ENCODE measurements at places on chromosomes 16 and 17.

DNA sequence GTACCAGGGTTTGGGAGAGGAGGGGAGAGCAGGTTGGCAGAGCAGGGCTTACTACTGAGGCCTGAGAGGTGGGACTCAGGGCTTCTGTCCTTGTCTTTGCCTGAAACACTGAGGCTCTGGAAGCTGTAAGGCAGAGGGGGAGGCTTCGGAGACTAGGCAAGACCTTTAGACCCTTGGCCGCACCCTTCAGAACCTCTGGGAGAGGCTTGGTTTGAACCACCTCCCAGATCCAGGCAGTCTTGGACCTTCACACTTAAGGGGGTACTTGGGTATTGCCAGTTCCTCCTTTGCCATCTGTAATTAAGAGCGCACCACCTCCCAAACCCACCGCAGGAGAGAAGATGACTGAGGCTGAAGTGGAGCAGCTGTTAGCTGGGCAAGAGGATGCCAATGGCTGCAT lies 12.9 kb downstream of the MYL4 start:
- no peak for DNase-seq

- DNase-seq: no peak
Observed at GRCh38 chr16:1481906-1482835, 6.6 kb downstream of the PTX4 start.

DNA sequence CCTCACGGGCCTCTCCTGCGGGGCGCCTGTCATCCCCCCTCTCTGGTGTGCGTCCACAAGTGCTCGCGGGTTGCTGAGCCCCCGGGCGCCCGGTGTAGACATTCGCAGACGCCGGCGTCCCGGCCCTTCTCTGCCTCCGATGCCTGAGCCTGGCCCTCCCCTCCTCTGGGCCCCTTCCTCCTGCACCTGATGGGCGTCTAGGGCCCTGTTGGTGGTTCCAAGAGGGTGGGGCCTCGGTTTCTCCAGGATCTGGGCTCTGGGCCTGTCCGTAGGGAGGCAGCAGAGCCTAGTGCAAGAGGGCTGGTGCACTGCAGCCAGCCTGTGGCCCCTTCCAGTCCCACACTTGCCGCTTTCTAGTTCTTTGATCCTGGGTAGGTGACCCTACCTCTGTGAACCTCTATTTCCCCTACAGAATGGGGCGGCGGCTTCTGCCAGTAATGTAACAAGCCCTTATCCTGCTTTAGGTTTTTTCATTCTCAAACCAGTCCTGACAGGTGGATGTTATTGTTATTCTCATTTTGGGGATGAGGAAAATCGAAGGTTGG lies 623 bp downstream of the E4F1 start:
- peak; percentile 29 for DNase-seq

DNA sequence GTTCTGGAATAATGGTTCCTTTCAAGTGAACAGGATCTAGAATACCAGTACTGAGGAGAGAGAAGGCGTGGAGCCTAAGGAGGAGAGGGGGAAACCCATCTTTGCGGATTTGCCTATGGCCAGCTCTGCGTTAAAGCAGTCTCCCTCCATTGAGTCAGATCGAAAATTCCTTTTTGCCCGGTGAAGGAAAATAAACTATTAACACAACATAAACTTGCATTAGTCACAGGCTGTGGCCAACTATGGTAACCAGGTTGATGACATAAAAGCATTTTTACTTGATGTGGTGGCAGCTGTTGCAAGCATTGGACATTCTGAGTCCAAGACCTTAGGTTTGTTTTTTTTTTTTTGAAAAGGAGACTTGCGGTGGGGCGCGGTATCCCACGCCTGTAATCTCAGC lies 8.9 kb downstream of the LDAF1 start:
- no peak for DNase-seq

DNA sequence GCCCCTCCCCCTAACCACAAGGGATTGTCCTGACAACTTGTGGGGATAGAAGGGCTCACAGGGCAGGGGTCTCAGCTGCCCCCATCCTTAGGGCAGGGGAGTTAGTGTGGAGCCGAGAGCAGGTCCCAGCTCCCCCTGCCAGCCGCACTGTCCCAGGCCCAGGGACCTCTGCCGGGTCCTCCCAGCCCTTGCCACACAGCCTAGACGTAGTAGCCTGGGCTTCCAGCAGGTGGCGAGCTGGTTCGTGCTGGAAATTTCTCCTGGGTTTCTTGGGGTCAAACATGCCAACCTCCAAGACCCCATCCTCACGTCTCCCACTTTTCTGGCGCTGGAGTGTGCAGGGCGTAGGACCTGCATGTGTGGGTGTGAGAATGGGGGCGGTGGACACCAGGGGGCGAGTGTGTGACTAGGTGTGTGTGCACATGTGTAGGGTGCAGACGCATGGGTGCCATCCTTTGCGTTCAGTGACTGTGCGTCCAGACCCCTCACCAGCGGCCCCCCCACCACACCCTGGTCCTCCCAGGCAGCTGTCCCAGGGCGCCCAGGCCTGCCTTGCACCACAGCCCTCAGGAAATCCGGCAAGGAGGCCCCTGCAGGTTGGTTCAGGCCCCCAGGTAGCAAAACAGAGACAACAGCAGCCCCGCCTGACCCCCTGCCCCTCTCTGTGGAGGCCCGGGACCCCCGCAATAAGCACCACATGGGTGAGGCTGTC lies 29.5 kb downstream of the SBK1 start:
- DNase-seq: no peak

DNA sequence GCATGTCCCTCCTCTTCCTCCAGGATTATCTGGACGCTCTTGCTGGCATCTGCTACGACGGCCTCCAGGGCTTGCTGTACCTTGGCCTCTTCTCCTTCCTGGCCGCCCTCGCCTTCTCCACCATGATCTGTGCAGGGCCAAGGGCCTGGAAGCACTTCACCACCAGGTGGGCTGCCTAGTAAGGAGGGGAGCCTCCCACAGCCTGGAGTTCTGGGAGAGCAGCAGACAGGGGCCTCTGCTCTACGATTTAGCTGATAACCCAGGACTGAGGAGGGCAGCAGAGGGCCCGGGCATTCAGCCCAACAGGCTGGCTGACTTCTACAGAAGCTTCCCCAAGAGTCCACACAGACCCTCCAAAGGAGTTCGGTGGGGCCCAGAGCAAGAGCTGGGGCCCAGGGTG lies 21.8 kb upstream of the DNAI2 start:
- no peak for DNase-seq

DNA sequence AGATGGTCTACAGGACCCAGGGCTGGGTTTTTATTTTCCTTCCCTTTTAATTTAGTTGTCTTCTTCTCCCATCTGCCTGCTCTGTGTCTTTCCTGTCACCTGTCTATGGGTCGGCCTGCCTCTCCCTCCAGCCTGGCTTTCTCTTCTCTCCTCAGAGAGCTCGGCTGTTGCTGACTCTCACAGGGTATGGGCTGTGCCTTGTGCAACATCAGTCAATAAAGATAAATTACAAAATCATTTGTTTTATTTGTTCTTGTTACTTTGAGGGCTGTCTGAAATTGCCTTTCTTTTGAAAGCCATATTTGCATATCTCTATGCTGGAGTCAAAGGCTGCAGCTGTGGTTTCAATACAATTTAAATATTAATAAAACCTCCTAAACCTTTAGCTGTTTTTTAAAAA lies 15.6 kb downstream of the RND2 start:
- DNase-seq: no peak

DNA sequence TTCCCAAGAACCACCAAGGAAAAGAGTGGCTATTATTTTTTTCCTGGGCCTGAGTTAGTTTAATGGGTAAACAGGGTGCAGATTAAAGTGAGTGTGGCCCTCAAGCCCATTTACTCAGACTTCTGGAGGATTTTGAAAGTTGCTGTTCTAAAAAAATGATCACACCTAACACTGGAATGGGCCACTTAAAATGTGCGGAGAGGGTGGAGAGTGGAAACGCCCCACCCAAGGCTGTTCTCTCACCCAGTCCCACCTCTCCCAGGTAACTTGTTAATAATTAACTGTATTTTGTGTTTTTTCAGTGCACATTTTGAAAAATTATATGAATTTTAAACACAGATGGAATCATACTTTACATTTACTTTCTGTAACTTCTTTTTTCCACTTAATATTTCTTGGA lies 5.4 kb downstream of the HIRIP3 start:
- no peak for DNase-seq

- no peak for DNase-seq
Observed at GRCh38 chr16:79640513-79641360, 40.2 kb upstream of the MAF start.

DNA sequence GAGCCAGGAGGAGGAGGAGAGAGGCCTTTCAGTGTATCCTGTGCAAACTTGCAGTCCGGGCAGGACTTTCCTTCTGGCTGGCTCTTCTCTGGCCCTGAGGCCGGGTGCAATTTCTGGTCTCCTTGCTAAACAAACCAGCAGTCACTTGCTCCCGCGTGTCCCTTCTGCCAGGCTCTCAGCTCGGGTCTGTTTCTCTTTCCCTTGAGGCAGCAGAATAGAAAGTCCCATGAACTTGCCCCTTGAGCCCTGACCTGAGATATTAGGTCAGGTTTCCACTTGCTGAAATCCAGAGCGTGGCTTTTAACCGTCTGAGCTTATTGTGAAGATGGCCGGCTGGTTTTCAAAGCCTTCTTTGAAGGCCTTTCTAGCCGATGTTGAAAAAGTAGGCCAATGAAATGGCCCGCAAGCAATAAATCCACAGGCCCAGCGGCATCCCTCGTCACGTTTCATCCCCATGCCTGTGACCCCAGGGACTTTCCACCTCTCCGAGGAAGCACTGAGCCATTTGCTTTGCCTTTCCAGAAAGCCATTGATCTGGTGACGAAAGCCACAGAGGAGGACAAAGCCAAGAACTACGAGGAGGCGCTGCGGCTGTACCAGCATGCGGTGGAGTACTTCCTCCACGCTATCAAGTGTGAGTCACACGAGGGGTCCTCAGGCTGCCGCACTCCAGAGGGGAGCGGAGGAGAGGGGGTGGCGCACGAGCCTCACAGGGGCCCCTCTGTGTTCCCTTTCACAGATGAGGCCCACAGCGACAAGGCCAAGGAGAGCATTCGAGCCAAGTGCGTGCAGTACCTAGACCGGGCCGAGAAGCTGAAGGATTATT lies 4.5 kb downstream of the VPS4A start:
- DNase-seq: no peak

DNA sequence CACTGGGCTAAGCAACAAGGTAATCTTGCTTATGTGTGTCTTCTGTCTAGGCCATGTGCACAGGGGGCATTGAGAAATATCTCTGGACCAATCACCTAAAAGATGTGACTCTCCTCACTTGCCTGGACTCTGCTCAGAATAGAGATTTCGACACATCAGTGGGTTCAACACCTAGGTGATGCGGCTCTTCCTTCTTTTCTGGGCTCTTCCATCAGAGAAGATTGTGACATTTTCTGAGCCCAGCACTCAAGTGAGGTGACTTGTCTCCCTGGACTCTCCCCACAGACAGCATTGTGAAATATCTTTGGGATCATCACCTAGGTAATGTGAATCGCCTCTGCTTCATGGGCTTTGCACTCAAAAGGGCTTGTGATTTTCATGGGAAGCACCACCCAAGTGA lies 1904.1 kb downstream of the TP53TG3F start:
- DNase-seq: no peak

GRCh38 chr17:26774291-26775218 lies 519.4 kb upstream of the WSB1 start:
- no peak for DNase-seq

DNA sequence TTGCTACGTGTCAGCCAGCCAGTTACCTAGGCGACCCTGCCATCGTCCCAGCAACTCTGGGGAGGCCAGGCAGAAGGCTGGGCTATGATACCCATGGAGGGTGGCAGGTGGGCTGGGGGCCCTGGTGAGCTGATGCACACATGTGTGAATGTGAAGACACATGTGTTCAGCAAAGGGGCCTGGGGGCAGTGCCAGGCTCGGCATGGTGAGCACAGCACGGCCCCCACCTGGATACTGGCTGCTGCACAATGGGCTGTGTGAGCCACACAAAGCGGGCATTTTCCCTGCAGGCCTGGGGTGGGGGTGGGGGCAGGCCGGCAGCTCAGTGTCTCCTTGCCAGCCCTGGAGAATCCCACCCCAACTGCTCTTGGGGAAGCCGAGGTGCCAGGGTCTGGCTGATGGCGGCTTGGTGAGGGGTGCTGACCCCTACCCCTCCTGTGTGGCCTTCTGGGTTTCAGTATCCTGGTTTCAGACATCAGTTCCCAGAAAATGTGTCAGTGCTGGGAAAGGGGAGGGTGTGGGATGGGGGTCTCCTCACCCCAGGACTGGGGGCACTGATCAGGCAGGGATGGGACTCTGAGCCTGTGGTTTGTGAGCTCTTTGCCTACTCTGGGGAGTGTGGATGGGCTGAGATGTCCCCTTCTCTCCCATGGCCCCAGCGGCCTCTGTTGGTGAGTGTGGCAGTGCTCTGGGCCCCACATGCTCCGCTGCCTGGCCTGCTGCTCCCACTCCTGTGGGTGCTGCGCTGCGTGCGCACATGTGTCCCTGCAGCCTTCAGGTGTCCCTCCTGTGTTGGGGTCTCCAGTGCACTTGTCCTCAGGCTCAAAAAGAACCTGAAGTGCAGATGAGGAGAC lies 5.1 kb downstream of the LLGL1 start:
- DNase-seq: peak; percentile 54

All from caudate nucleus (tissue), 63 donors.